ENCODE measurements at places on chromosomes 1 and 21. TPM values are rescaled to one million over a fixed set of nuclear protein-coding genes. Genes with fewer than 3 reads are reported as not detected.

- no peak for DNase-seq
Observed at GRCh38 chr1:67616394-67616985, 68.5 kb upstream of the GADD45A start.

DNA sequence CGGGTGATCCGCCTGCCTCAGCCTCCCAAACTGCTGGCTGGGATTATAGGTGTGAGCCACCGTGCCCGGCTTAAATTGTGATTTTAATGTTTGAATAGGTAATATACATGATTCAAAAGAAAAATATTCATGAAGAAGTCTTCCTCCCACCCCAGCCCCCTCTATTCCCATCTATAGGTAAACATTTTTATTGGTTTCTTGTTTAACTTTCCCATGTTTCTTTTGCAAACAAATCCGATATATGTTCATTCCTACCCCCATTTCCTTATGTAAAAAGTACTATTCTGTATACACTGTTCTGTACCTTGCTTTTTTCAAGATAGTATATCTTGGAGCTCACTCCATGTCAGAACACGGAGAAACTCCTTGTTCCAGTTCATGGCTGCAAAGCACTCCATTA, 23.2 kb downstream of the RPS6KA1 start:
- DNase-seq, result no peak

- DNase-seq, result no peak
Observed at GRCh38 chr1:197306381-197307062, 38.5 kb downstream of the CRB1 start.

DNA sequence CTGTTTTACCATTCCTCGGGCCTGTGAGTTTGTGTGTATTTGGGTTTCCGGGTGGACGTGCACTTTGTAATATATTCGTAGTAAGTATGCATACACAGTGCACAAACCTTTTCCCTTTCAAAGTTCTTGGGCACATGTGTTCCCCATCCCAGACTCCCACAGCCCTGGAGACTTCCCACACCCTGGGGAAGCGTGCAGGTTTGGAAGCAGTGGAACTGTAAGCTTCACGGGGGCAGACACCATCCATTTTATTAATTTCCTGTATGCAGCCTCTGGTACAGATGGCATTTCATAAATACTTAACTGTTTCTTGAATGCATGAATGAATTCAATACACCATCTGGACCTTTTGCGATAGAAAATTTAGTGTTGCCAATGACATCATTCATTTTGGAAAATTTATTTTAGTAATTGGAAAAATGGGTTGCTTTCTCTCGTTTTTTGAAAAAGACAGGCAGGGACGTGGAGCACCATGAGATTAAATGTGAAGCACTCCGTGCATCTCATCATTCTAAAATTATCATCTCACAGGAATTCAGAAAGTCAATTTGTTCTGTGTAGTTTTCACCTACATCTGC, 10.8 kb downstream of the ETS2 start:
- DNase-seq, result no peak

DNA sequence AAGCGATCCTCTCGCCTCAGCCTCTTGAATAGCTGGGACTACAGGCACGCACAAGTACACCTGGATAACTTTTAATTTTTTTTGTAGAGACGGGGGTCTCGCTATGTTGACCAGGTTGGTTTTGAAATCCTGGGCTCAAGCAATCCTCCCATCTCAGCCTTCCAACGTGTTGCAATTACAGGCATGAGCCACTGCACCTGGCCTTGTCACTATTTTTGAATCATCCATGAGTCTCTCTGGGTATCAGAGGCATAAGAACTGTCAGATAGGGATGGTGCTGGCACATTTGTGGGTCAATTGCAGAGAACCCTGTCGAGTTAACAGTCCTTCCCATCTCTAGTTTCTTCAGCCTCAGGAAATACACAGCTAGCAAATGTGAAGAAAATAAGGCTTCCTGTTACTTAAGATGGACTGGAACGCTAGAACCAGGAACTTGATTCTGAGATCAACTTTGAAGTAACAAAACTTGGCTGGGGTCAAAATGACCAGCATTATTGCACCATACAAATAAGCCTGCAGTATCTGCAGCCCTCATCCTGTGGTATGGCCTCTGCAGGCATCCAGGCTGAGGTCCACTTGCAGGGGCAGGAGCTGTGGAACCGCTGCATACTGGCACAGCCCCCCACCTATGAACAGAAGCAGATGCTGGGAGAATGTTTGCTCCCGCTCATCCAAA, 124.3 kb upstream of the GADD45A start:
- no peak for DNase-seq

DNA sequence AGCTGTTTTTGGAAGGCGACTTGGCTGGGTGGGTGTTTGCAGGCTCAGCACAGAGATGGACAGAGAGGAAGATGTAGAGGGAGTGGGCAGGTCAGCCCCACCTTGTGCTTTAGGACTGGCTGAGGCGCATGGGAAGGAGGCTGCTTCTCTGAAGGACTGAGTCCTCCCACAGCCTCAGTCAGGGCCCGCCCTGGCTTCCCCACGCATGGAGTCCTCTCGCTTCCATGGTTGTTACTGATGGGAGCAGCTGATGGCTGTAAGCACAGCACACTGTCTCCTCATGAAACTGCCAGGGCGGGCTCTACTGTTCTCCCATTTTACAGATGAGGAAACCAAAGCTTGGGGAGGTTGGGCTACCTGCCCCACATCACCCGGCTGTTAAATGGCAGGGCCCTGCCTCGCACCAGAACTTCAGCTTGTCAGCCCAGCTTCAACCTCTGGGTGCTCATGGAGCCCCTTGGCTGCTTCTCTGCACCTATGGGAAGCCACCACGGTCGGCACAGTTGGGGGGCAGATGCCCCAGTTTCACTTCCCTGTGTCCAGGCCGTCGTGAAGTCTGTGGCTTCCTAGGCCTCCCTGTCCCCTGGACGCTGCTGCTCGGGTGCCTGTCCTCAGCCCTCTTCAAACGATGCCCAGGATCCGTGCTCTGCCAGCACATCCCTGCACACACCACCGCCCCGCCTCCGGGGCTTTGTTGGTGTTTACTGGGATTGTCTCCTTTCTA, 2.4 kb downstream of the TMEM201 start:
- peak; percentile 63 for DNase-seq

GRCh38 chr1:65497256-65497830, 76.9 kb downstream of the LEPR start:
- DNase-seq, result no peak

DNA sequence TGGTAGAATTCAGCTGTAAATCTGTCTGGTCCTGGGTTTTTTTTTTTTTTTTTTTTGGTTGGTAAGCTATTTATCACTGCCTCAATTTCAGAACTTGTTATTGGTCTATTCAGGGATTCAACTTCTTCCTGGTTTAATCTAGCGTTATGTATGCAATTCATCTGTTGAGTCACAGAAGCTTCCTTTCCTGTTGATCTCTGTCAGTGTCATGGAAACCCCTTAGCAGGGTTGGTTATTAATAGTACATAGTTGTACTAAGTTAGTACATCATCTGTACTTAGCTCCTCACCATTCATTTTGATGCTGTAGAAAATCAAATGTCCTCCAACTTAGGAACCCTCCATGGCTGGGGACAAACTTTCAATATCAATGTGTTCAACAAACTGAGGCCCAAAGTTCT, 51.0 kb upstream of the BARHL2 start:
- no peak for DNase-seq

GRCh38 chr21:45219517-45219916, 68.2 kb downstream of the POFUT2 start:
- DNase-seq, result no peak

- no peak for DNase-seq
Observed at GRCh38 chr1:28143496-28144202, 32.8 kb downstream of the PTAFR start.

DNA sequence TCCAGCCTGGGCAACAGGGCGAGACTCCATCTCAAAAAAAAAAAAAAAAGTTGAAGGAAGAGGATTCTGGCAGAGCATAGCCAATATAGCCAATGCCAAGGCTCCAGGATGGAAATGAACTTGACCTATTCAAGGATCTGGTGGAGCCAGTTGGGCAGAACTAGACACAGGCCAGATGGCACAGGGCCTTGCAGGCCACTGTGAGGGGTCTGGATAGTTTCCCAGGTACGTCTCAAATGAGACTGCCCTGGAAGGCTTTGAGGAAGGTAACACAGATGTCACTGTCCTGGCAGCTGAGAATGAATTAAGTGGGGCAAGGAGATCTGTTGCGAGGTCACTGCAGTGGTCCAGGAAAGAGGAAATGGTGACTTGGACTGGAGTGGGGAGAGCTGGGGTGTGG, 12.0 kb upstream of the ARHGEF19 start:
- no peak for DNase-seq

DNA sequence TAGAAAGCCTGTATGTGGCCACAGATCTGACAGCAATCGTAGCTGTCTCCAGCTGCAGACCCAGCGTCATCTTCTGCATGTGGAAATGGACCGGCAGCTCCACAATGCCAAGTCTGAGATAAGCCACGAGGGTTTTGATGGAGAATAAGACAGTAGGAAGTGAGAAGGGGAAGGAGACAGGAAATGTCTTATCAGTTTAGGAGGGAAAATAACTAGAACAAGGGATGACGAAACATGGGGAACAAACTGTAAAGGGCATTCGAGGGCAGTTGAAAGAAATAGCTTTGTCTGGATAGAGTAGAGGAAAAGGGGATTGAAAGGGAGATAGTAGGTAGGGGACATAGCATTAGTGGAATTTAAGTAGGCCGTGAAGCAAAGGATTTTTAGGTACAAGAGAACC, 74.0 kb upstream of the CTTNBP2NL start:
- DNase-seq, result no peak

GRCh38 chr21:30990514-30991262, 47.6 kb downstream of the KRTAP19-8 start:
- DNase-seq, result no peak

DNA sequence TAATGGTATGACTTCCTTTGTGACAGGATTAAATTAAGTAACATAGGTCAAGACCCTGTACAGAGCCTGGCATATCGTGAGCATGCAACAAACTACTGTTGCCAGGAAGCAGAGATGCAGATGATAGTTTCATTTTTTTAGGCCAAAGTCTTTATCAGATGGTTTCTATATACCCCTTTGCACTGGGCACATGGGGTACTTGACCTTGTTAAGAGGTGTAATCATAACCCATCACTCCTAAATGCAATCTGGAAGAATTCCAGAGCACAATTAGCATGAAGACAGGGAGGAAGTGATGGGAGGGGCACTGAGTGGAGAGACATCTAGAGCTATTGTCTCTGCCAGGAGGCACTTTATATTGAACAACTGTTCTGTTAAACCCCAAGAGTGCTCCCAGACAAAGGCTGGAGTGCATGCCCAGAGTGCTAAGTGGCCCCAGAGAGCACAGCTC, 22.1 kb downstream of the ZBTB17 start:
- DNase-seq, result no peak

DNA sequence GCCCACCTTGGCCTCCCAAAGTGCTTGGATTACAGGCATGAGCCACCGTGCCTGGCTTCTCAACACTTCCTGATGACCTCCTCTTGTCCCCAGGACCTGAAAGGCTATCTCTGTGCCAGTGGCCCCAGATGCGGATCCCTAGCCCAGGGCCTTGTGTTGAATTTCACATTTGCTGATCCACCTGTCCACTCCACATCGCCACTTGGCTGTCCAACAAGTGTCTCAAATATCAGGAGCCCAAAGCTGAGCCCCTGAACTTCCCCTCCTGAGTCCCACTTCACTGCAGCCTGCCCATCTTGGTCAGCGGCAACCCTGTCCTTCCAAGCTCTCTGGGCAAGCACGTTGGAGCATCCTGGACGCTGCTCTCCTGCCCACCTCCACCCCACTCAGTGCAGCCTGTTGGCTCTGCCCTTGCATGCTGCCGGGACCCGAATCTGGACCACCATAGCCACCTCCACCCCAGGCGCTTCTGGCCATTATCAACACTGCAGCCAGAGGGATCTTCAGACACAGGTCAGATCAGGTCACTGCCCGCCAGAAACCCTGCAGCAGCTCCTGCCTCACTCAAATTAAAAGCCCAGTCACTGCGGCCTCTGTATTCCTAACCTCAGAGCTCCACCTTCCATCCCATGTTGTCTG, 352.5 kb upstream of the VAMP3 start:
- no peak for DNase-seq

- DNase-seq, result peak; percentile 87
Observed at GRCh38 chr1:110605901-110606656, at the start of gene KCNA2. KCNA2 (minus strand) TSS chr1:110606358; CDS start chr1:110604782, 1,576 bp downstream.

DNA sequence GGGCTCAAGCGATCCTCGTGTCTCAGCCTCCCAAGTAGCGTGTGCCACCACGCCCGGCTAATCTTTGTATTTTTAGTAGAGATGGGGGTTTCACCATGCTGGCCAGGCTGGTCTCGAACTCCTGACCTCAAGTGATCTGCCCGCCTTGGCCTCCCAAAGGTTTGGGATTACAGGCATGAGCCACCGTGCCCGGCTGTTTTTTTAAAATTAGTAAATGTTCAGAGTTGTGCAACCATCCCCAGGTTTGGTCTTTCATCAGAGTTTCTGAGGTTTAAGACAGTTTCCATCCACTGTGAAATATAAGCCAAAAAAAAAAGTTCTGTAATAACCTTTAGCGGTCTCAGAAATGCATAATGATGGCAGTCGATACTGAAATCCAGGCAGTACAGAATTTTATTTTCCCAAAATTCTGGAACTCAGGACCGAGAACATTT, 550 bp upstream of the SYT11 start:
- peak; percentile 24 for DNase-seq

- no peak for DNase-seq
Observed at GRCh38 chr1:183096351-183096750, 73.1 kb downstream of the LAMC1 start.

GRCh38 chr1:12717301-12717838, 1.5 kb downstream of the AADACL3 start:
- no peak for DNase-seq

DNA sequence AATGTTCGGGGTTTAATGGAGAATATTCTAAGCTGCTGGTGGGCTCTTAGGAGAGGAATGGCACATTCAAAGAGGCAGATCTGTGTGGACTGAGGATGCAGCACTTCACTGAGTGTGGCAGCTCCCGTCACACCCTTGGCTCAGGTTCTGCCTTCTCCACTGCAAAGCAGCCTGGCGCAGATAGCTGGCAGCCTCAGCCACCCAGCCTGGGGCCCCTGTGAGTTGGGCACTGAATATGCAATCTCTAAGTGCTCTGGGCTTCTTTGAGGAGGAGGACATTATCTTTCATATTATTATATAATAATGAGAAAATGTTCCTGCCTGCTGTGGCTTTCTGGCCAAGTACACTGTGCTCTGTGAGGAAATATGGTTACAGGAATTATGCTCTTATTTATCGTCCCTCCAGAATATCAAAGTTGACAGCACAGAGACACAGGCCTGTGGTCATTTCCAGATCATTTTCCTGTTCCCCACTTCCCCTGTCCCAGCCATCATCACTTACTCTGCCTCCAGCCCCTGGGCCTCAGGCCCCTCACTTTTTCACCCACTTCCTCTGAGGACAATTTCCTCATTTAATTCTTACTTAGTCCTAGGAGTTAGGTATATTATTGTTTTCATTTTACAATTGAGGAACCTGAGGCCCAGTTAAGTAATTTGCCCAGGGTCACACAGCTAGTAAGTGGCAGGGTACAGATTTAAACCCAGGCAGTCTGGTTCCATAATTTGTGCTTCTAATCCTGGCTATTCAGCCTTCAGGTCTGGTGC, 53.6 kb downstream of the MAB21L3 start:
- no peak for DNase-seq

GRCh38 chr1:162757476-162757875, 33.0 kb upstream of the HSD17B7 start:
- DNase-seq, result no peak

OR2L2 gene
- under 0.01 TPM for total RNA-seq

NOS1AP gene
- total RNA-seq, result 7.3 TPM

AKR7A2 gene
- 47.2 TPM for total RNA-seq

ANXA9 gene
- 5.2 TPM for total RNA-seq

LGALS8 gene
- 225 TPM for total RNA-seq

CYP4A22 gene
- 1.7 TPM for total RNA-seq

C2CD4D gene
- 0.29 TPM for total RNA-seq

PROK1 gene
- not detected for total RNA-seq

CCDC17 gene
- total RNA-seq, result 21.0 TPM

PTCH2 gene
- total RNA-seq, result 0.69 TPM

Measured in upper lobe of left lung (tissue), 6 donors.